Body of pancreas (tissue), 4 donors: ENCODE measurements at places on chromosomes 11 and 22.
A peak's percentile ranks its signal among the peaks of the same experiment; 100 is the strongest.

DNA sequence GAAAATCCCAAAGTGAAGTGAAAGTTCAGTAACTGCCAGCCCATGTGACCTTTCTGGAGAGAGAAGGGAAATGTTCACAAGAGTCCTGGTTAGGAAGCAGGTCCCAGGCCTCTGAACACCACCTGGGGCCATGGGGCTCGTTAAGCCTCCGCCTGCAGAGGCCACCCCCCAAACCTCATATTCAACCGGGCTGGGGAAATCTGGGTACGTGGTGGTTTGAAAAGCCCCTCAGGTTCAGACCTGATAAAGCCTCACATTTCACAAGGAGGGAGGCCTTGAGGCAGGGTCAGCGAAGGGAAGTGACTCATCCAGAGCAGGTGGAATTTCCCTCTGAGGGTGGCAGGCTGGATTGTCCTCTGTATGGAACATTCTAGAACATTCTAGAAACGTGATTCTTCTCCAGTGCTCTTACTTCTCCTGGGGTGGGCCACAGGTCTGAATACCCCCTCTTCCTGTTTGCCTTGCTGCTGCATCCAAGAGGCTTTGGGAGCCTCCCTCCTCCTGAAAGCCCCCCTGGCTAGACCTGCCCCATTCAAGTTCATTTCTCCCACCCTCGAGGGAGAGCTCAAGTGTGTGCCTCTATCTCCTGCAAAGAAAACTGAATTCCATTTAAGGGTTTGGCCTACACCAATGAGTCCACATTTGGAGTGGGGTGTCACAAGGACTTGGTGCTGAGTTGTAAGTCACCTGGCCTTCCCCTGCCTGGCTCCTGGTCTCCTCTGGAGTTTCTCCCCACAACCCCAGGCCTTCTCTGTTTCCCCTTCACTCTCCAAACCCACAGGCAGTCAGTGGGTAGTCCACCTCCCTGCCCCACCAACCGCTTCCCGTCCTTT, 6.3 kb downstream of the FXYD2 start:
- H3K4me1 ChIP-seq = peaks cover 65% of the 10 kb centered on the region
- H3K36me3 ChIP-seq = no peaks in the 10 kb centered on the region
- H3K27me3 ChIP-seq = no peaks in the 10 kb centered on the region
- H3K27ac ChIP-seq = peak overlapping the region; percentile 88

DNA sequence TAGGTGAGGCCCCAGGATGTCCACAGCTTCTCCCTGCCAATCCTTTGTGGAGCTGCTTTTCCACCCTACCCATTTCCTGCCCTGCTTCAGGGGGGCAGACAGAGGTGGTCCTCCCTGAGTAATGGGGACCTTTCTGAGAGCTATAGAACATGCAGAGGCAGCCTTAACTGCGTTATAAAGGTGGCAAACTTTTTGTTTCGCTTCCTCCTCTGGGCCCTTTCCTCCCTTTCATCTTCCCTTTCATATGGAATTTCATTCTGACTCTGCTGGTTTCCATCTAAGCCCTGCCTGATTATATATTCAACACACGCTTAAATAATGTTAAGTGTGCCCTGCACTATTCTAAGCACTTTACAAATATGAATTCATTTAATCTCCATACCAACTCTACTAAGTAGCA, 169.3 kb upstream of the E2F8 start:
- no peaks in the 10 kb centered on the region for H3K36me3 ChIP-seq
- H3K4me3 ChIP-seq = no peak overlapping the region
- no peak for DNase-seq
- no peaks in the 10 kb centered on the region for H3K4me1 ChIP-seq
- no peaks in the 10 kb centered on the region for H3K27me3 ChIP-seq
- no peak overlapping the region for H3K27ac ChIP-seq

DNA sequence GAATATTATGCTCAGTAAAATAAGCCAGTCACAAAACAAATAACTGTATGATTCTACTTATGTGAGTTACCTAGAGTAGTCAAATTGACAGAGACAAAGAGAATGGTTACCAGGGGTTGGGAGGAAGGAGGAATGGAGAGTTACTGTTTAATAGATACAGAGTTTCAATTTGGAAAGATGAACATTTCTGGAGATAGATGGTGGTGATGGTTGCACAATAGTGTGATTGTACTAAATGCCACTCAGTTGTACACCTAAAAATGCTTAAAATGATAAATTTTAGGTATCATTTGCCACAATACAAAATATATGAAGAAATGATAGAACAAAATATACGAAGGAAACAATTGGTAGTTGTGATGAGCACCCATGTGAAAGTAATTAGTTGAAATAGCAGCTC, 43.4 kb downstream of the PDHX start:
- peaks cover 4% of the 10 kb centered on the region for H3K4me1 ChIP-seq
- H3K27me3 ChIP-seq = no peaks in the 10 kb centered on the region
- H3K4me3 ChIP-seq = no peak overlapping the region
- H3K27ac ChIP-seq = no peak overlapping the region

- H3K27me3 ChIP-seq = no peaks in the 10 kb centered on the region
- H3K36me3 ChIP-seq = no peaks in the 10 kb centered on the region
- no peak for DNase-seq
- H3K27ac ChIP-seq = no peak overlapping the region
- H3K4me1 ChIP-seq = peaks cover 3% of the 10 kb centered on the region
Measured at GRCh38 chr11:117906126-117906525, 23.1 kb downstream of the TMPRSS13 start.

- no peaks in the 10 kb centered on the region for H3K4me1 ChIP-seq
- H3K27ac ChIP-seq = no peak overlapping the region
- H3K27me3 ChIP-seq = no peaks in the 10 kb centered on the region
- no peak for DNase-seq
- H3K4me3 ChIP-seq = no peak overlapping the region
Measured at GRCh38 chr11:32358729-32359128, 76.6 kb downstream of the WT1 start.

- no peaks in the 10 kb centered on the region for H3K36me3 ChIP-seq
- no peak overlapping the region for H3K4me3 ChIP-seq
- H3K27ac ChIP-seq = peak overlapping the region; percentile 68
- peak; percentile 80 for DNase-seq
- peaks cover 31% of the 10 kb centered on the region for H3K4me1 ChIP-seq
Measured at GRCh38 chr11:116693593-116694348, 79.0 kb downstream of the BUD13 start.

GRCh38 chr11:30984442-30984816, 385.1 kb downstream of the DCDC1 start:
- no peak overlapping the region for H3K27ac ChIP-seq
- H3K36me3 ChIP-seq = no peaks in the 10 kb centered on the region
- no peaks in the 10 kb centered on the region for H3K4me1 ChIP-seq
- no peak for DNase-seq
- H3K27me3 ChIP-seq = no peaks in the 10 kb centered on the region

DNA sequence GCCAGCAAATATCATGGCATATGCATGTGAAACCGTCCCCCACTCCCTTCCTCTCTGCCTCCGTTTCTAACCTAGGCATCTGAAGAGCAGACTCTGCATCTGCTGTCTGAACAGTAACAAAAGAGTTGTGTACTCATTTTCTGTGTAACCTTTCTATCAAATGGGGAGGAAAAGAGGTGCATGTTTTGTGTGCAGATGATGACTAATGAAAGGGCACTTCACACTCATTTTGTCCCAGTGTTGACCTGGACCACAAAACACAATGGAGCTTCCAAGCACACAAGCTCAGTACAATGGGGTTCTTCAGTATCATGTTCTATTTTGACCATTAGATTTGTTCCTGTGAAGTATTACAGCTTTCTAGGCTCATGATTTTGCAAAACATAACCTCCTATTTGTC, 13.0 kb downstream of the JHY start:
- no peak overlapping the region for H3K27ac ChIP-seq
- DNase-seq = no peak
- H3K36me3 ChIP-seq = no peaks in the 10 kb centered on the region
- no peaks in the 10 kb centered on the region for H3K4me1 ChIP-seq
- H3K4me3 ChIP-seq = no peak overlapping the region

DNA sequence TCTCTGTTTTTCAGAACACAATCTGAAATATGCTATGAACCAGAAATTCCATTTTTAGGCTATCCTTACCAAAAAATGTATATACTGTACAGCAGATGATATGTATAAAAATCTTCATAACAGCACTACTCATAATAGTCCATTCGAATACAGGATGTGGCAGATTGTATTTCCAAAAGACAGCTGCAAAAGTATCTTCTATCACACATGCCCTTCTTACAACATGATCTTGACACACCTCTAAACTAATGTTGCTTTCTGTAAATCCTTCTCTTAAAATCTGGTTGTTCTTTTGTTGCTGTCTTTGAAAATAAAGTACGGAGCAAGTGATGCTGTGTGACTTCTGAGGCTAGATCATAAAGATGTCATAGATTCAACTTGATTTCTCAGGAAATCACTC, 409.9 kb upstream of the LUZP2 start:
- no peaks in the 10 kb centered on the region for H3K4me1 ChIP-seq
- H3K36me3 ChIP-seq = no peaks in the 10 kb centered on the region
- H3K27me3 ChIP-seq = no peaks in the 10 kb centered on the region
- H3K27ac ChIP-seq = no peak overlapping the region
- H3K4me3 ChIP-seq = no peak overlapping the region

DNA sequence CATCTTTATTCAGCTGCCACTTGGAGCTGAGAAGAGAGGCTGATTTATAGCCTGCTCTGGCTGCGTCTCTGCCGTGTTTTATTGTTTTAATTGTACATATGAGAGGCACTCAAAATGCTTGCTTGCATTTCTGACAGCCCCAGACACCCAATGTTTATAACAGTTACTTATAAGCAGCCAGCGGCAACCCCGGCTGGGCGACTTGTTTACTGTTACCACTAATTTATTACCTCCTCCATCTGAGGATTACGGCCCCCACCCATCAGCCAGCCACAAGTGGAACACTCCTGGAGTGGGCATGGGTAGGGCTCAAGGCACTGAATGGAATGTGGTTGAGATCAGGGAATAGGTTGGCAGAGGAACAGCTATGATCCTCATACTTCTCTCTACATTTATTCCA, 61.2 kb downstream of the CLPB start:
- H3K27me3 ChIP-seq = no peaks in the 10 kb centered on the region
- no peaks in the 10 kb centered on the region for H3K4me1 ChIP-seq
- no peak overlapping the region for H3K4me3 ChIP-seq

DNA sequence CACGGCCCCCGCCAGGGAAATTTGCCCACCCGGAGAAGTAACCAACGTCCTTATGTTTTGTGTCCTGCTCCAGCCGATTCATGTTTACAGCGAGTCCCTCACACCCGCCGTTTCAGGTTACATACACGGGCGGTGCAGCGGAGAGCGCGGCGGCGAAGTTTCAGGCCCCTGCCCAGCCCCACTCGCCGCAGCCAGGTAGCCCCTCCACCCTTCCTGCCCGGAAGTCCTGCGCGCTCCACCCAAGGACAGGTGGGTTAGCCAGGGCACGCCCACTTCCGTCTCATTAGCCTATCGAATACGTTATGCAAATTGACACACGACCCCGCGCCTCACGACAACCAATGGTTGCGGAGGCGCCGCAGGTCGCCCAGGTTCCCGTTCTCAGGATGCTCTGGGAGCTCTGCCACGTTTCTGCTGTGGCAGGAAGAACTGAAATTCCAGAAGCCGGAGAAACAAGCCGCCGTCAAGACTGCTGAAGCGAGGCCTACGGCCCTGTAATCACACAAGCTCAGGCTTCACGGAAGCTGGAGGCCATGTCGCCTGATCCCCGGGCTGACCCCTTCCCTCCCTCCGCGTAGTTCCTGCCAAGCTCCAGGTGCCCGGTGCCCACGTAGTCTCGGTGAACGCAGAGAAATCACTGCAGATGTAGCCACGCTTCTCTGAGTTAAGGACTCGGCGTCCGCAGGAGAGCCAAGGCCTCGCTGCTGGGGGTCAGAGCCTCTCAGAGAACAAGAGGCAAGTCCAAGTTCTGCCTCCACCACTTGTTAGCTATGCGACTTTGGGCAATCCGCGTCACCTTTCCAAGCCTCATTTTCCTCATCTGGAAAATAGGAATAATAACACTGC, 22.4 kb upstream of the MYH9 start:
- H3K36me3 ChIP-seq = no peaks in the 10 kb centered on the region
- no peaks in the 10 kb centered on the region for H3K27me3 ChIP-seq
- H3K4me3 ChIP-seq = no peak overlapping the region
- H3K27ac ChIP-seq = peak overlapping the region; percentile 94
- H3K4me1 ChIP-seq = peaks cover 33% of the 10 kb centered on the region

GRCh38 chr22:43005106-43005505, 9.8 kb downstream of the PACSIN2 start:
- no peak overlapping the region for H3K4me3 ChIP-seq
- H3K27me3 ChIP-seq = no peaks in the 10 kb centered on the region
- H3K36me3 ChIP-seq = no peaks in the 10 kb centered on the region
- H3K4me1 ChIP-seq = peaks cover 97% of the 10 kb centered on the region
- H3K27ac ChIP-seq = peak overlapping the region; percentile 87
- no peak for DNase-seq

- no peak for DNase-seq
- no peaks in the 10 kb centered on the region for H3K27me3 ChIP-seq
- H3K27ac ChIP-seq = no peak overlapping the region
- no peak overlapping the region for H3K4me3 ChIP-seq
- H3K36me3 ChIP-seq = no peaks in the 10 kb centered on the region
- no peaks in the 10 kb centered on the region for H3K4me1 ChIP-seq
Measured at GRCh38 chr11:75376175-75376574, 23.1 kb upstream of the RPS3 start.

DNA sequence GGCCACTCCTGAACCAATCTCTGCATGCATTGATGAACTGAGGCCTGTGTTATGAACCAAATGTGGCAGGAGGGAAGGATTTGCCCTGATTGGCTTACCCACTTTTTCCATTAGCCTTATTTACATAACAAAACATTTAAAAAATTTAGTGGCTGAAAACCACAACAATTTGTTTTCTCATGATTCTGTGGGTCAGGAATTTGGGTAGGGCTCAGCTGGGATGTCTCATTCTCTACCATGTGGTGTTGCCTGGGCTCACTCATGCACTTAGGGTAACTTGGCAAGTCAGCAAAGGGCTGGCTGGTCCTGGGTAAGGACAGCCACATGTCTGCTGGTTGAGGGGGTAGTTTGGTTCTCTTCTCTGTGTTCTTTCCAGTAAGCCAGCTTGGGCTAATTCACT, 35.1 kb upstream of the CYP2R1 start:
- no peak for DNase-seq
- H3K27me3 ChIP-seq = no peaks in the 10 kb centered on the region
- H3K4me3 ChIP-seq = no peak overlapping the region
- H3K36me3 ChIP-seq = no peaks in the 10 kb centered on the region
- no peak overlapping the region for H3K27ac ChIP-seq

DNA sequence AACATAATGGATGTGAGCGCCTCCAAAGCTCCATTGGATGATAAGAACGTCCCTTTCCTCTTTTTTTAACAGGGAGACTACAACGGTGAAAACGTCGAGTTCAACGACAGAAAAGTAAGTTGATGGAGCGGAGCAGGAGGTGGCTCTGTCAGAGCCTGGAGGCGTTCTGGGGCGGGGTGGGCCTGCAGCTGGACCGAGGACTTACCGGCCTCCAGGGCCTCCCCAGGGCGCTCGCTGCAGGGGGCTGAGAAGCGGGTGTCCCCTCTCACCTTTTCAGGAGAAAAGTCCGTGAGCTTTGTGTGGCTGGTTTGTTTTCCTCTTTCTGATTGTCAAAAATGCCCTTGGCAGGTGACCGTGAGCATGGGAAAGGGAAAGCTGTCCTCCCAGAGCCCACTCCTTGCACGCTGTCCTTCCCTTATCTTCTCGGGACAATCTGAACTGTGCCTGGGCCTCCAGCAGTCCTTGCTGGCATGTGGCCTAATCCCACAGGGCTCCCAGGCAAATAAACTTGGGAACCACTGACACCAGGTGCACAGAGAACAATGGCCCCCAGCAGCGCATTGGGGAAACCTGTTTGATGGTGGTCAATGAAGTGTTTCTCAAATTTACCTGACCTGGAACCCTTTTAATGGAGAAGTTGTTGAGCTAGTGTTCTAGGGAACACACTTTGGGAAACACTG, 38.4 kb downstream of the ANO1 start:
- H3K27ac ChIP-seq = no peak overlapping the region
- H3K36me3 ChIP-seq = no peaks in the 10 kb centered on the region
- H3K4me1 ChIP-seq = peaks cover 6% of the 10 kb centered on the region
- H3K27me3 ChIP-seq = no peaks in the 10 kb centered on the region
- no peak for DNase-seq
